ENCODE measurements at places on chromosomes 12 and 14. TPM values are rescaled to one million over a fixed set of nuclear protein-coding genes. Genes with fewer than 3 reads are reported as not detected.

KRT73 gene
- not detected for total RNA-seq

RIPK3 gene
- total RNA-seq, result 6.4 TPM

RAB15 gene
- 12.9 TPM for total RNA-seq

PARPBP gene
- total RNA-seq, result 8.2 TPM

METAP2 gene
- total RNA-seq, result 82.2 TPM

TTC6 gene
- total RNA-seq, result 0.80 TPM
